ENCODE measurements at places on chromosomes 7 and 10.

- DNase-seq: no peak
These were observed 80.8 kb downstream of the DNAJB9 start for GRCh38 chr7:108650467-108650866.

DNA sequence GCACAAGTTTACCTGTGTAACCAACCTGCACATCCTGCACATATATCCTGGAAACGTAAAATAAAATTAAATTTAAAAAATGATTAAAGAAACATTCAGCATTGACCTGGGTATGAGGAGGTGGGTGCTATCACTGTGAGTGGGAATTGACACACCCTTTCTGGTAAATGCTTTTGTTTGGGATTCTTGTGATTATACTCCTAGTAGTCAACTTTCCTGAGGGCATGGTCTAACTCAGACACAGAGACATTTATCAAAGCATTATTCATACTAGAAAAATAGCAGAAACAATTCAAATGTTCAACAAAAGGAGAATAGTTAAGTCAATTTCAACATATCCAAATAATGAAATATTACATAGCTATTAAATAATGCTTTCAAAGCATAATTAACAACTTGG is 44.2 kb downstream of the CNNM2 start:
- no peak for DNase-seq

GRCh38 chr7:135733603-135734342 is 5.8 kb upstream of the SLC13A4 start:
- no peak for DNase-seq

DNA sequence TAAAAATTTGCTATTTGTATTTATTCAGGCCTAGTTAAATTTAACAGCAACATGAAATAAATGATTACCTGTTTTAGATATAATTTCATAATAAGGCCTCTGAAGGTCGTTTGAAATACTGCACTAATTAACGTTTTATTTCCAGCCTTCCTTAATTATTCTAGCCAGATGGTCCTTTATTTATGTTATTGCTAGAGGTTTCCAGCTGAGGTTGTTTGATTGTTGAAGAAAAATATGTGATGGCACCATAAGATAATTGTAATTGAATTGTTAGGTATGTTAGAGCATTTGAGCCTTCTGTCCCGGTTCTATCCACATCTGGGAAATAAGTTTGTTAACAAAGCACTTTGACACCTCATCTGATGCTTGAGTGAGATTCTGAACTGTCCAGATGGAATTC is 556.1 kb downstream of the ATRNL1 start:
- no peak for DNase-seq

GRCh38 chr7:153443032-153443701 is 609.0 kb upstream of the DPP6 start:
- no peak for DNase-seq

- no peak for DNase-seq
These were observed 31.1 kb downstream of the LMTK2 start for GRCh38 chr7:98137826-98138151.

DNA sequence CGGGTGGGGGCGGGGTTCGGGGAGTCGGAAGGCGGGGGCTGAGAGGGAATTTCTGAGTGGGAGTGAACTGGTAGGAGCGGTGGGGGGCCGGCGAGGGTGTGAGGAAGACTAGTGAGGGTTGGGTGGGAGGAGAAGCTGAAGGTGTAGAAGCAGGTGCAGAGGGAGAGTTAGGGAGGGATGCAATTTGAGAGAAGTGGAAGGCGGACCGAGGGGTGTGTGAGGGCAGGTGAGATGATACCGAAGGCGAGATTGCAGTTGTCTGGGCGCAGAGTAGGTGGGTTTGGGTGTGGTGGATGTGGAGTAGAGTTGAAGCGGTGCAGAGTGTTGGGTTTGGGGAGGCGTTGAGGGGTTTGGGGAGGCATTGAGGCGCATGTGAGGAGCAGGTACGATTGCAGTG is 643 bp downstream of the KAT6B start:
- no peak for DNase-seq

DNA sequence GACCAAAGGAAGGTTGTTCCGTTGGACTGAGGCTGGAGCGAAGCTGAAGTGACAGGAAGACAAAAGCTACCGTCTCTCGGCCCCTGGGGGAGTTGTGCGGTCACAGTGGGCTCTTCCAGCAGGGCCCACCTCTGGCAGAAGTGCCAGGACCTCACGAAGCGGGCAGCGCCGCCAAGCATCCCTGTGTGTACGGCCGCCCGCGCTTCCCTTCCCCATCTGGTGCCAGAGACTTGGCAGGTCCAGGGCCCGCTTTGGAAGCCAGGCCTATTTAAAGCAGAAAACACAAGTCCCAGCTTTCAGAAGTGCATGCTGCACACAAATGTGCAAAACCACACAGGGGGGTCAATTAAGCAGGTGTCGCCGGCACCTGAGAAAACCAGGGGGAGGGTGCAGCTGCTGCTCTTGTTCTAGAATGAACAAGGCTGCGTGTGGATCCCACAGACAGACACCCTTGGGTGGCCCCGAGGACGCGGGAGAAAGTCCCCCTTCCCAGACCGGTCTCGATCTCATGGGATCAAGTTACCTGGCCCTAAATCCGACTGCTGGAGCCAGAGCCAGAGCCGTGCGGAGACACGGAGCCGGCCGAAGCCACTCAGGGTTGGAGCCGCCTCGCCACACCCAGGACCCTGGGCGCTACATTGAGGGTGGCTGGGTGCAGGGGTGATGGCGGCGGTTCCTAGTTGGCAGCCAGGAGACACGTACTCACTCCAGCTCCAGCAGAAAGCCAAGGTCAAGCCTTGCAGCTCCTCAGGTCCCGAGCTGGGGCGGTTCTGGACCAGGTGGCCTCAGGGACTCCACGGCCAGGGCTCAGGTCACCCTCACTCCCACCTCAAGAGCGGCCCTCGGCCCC is 51.8 kb upstream of the PPP2R2D start:
- no peak for DNase-seq

DNA sequence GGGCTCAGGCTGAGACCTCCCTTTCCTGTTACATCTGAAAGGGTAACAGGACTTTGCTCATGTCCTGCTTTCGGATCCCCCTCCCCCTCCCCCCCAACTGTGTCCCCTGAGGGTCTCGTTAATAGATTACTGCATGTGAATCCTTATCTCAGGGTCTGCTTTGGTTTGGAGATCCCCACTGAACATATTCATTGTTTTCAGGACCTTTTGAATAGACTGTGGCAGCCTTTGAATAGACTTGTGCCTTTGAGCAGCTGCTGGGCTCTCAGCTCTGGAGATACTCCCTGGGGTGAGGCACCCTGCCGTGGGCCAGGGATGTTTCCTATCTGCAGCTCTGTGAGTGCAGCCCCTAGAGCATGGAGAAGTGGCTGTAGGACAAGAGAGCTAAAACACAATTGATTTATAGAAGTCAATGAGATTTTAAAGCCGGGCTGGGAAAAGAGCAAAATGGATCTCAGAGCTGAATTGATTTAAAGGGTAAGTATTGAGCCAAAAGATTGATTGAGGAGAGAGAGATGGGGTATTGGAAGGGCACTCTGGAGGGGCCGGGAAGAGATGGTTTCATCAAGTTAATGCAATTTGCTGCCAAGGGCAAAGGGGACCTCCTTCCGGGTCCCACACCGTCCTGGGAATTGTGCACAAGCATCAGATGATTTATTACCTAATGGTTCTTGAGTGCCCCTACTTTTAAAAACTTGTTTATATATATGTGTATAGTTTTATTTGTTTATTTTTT is 9.9 kb downstream of the ARHGAP22 start:
- DNase-seq: no peak

DNA sequence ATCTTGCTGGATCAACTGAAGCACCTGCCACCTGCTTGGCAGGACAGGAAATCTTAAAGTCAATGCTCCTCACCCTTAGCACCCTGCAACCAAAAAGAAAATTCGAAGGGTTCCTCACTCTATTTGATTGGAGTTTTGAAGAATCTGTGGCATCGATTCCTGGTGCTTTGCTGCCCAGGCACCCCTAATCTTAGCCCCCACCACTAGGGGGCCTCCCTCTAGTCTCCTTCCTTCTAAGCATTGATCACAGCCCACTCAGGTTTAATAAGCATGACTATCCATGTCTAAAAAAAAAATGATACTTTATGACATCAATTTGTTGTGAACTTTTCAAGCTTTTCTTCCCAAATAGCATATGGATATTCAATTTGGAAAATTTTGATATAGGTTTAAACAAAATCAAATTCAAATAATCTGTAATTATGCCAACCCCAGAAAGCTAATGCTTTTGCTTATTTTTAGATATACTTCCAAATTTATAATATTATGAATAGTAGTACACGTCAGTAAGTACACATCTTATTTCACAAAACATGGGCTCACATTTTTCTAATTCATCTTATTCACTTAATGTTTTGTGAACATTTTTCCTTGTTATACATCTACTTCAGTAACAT is 45.3 kb downstream of the NRG3 start:
- peak; percentile 21 for DNase-seq

DNA sequence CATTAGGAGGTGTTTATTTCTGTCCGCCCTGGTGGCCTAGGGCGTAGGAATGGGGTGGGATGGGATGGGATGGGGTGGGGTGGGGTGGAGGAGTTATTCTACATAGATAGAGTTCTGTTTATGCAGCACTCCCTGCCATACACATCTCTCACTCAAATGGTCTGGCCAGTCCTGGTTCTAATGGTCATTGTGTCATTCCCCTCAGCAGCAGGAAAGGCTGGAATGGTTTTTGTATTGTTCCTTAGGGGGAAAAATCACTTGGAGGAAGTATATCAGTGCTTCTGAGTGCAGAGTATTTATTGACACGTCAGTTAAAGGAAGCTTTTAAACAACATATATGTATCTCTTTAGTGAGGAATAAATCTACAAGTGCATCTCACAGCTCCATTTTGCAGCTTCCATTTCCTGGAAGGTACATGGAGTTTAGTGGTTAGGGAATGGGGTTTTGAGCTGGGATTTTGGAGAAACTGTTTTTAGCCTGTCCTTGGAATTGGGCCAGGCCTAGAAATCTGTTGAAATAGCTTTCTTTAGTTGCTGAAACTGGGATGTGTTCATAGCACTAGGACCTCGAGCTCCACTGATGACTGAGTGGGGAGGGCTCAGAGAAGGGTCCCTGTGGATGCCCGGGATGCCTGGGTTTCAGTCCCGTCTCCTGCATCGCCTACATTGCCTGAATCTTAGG is 8.3 kb downstream of the TSPAN14 start:
- no peak for DNase-seq

DNA sequence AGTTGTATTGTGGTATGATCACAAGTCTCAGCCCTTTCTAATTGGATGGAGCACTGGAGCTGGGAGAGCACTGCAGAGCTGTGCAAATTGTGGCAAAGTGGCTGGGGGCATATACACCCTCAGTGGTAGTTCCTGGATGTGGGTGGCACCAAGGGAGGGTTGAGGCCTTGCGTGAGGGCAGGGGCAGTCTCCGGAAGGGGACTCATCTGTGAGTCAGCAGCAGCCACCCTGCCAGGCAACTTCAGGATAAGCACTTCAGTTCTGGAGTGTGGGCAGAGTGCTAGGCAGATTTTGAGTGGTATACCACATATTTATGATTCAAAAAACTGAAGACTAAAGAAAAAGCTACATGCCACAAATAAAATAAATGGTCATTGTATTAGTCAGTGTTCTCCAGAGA is 210.5 kb downstream of the ETV1 start:
- peak; percentile 33 for DNase-seq

GRCh38 chr7:30933124-30933974 is 21.7 kb downstream of the AQP1 start:
- peak; percentile 2 for DNase-seq

GRCh38 chr7:100221767-100222444 is 2.2 kb downstream of the PVRIG start:
- DNase-seq: no peak

DNA sequence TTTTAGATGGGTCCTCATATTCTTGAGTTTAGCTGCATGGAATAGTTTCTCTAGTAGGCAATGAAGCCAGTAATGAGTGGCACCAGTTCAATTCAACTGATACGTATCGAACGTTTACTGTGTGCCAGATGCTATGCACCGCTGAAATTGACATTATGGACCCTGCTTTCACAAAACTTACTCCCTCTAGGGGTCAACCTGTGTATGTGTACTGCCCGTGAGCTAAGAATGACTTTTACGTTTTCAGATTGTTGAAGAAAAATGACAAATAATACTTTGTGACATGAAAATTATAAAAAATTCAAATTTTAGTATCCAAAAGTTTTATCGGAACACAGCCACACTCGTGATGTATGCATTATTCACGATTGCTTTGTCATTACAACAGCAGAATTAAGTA is 95.5 kb downstream of the ZMYND11 start:
- DNase-seq: peak; percentile 1

DNA sequence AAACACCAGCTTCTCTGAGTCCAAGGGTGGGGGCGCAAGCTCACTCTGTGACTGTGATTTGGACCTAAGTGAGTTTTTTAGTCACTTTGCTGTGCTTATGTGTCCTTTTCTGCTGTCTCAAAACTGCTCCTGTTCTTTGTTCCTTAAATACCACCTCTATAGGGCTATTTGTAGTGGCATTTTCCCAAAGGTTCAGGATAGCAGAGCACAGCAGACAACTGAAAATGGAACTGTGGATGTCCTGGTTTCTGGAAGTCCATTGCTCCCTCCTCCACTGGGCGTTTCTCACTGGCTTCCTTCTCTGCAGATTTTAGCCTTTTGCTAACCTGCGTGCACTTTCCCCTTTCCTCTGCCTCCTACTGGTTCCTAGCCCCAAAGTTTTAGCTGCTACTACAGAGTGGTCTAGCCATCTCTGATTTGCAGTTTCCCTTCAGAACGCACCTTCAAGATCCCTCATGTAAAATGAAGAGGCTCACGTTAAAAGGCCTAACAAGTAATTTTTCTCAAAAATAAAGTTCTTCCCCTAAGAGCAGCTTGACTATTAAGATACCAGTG is 25.6 kb downstream of the BLVRA start:
- DNase-seq: no peak

DNA sequence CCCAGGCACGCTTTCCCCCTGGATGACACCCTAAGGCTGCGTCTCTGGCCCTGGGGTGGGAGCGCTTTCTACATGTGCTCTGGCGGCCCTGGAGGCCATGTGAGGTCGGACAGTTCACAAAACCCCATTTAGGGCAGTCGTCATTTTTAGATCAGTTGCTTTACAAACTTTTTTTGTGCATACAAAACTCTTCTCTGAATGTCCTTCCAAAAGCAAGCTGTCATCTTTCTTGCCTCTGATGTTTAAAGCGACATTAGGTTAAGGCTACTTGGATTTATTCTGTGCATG is 5.9 kb downstream of the MAFK start:
- no peak for DNase-seq

DNA sequence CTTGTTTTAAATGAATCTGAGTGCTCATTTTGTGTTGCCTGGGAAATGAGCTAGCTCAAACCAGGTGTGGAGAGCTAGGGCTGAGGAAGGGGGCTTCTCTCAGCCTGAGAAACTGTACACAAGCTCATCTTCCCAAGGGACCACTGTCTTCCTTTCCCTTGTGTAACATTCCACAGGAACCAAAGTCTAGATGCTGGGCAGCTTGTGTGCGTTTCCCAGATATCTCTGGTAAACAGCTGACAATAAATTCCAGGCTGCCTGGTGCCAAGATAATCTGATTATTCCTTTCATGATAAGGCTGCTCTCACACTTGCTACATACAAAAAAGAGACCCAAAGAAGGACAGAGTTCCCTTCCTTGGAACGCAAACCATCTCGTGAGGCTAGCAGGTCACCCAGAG is 33.1 kb upstream of the MKLN1 start:
- no peak for DNase-seq

- no peak for DNase-seq
These were observed 48.3 kb downstream of the PDGFA start for GRCh38 chr7:471191-471865.
